ENCODE measurements at places on chromosomes 7 and 10.

DNA sequence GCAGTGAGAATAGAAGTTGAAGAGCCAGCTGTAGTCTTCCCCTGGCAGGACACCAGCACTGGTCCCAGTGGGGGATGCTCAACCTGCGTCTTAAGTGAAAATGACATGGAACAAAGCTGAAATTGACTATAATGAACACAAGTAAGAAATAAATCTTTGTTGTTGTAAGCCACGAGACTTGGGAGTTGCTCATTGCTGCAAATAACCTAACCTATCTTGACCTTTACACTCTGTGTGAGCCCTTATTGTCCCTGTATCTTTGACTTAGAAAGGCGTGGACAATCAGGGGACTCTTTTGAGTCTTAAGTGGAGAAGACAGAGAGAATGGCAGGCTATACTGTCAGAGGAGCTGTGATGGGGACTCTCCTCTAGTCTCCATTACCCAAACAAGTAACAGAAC lies 16.9 kb downstream of the ZC3HAV1L start:
- DNase-seq, result no peak

DNA sequence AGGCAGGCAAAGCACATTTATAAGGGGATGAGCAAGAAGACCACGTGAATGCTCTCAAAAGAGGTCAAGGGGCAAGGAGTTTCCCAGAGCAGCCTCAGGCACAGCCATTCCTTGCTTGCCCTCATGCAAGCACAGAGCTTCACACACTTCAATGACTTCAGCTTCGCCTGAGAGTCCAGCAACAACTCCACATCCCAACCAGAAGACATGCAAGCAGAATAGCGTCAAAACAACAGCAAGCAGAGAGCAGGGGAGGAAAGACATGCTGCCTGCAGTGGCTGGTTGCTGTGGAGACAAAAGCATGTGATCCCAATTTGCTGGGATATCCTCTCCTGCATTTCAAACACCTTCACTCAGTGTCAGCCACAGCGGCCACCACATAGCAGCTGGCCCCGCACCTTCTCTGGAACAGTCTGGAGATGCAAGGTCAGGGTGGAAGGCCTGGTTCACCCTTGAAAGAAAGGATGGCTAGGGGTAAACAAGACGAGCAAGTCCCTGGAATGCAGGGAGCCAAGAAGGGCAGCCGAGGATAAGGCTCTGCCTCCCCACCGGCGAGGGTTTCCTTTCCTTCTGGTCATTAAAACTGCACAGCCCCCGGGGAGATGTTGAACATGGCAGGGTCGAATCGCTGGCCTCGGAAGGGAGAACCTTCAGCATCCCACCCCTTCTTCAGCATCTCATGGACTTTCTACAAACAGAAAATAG lies 60.2 kb upstream of the CAMK2B start:
- DNase-seq, result no peak

DNA sequence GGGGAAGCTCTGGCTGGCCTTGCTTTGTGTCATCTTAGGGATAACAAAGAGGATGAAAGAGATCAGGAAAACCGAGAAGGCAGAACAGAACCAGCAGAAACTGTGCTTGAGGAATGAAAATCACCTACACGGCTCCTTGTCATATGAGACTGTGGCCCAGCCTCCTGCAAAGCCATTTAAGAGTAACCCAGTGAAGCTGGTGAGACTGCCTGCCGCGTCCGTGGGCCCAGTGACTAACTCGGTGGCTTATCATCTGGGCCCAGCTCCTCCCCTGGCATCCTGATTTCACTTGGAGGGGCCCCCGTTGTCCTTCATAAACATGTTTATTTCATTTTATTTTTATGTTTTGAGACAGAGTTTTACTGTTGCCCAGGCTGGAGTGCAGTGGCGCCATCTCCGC lies 30.7 kb downstream of the HTRA1 start:
- DNase-seq, result no peak

DNA sequence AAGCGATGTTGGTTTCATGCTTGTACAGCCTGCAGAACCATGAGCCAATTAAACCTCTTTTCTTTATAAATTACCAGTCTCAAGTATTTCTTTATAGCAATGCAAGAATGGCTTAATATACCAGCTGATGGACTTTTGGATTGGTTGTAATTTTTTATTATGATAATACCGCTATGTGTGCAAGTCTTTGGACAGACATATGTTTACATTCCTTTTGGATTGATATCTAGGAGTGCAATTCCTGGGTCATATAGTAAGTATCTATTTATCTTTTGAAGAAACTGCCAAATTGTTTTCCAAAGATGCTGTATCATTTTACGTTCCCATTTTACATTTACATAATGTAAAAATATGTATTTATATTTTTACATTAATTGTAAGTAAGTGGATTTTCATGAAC lies 81.2 kb upstream of the PIP4K2A start:
- DNase-seq, result no peak

Data from MCF 10A (cell line).